Sciatic nerve (tissue), 2 donors: ENCODE measurements at places on chromosomes 1 and 21. TPM values are rescaled to one million over a fixed set of nuclear protein-coding genes. Genes with fewer than 3 reads are reported as not detected.

GRCh38 chr21:39088031-39088370, 95.2 kb downstream of the PSMG1 start:
- no peak for DNase-seq

DNA sequence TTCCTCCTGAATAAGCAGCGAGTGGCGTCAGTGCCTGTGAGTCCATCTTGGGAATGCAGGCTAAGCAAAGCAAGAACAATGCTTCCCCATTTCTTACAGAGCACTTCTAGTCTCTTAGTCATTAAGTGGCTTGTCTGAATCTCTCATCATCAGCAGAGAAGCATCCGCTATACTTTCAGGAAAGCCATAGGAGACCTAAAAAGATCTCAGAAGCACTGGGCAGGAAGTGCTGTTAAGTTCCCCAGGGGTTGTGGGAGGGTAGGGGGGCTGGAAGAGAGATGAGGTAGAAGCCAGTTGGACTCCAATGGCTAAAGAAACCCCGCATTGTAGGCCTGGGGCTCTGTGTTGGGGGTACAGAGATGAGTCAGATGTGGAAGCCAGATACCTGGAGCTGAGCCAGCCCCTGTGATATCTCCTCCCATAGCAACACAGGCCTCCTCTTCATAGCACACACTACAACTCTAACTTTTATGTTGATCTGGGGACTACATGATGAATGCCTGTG, 44.9 kb downstream of the SYT6 start:
- DNase-seq = no peak

- no peak for DNase-seq
Observed at GRCh38 chr1:70495370-70495769, 84.3 kb downstream of the CTH start.

- DNase-seq = peak; percentile 49
Observed at GRCh38 chr1:109763646-109764415, at the start of gene EPS8L3. Gene EPS8L3 (minus strand): TSS chr1:109763923. CDS start chr1:109761749, 2,174 bp downstream.

GRCh38 chr1:239006276-239006675, 380.1 kb upstream of the CHRM3 start:
- no peak for DNase-seq

Gene ZYG11A
- total RNA-seq = 0.09 TPM

DNA sequence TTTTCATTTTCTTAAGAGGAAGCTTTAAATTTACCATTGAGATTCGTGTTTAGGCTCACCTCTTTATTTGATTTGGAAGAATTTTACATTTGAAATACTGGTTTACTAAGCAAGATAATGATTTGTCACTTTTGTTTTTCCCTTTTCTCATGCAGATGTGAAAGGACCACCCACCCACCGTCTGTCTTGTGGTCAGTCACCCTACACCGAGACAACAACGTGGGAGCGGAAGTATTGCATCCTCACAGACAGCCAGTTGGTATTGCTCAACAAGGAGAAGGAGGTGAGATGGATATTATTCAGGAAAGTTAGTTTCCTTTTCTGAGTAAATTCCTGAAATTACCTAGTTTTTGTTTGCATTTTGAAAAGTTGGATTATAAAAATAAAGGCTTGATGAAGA, 189.5 kb downstream of the RASAL2 start:
- DNase-seq = no peak

DNA sequence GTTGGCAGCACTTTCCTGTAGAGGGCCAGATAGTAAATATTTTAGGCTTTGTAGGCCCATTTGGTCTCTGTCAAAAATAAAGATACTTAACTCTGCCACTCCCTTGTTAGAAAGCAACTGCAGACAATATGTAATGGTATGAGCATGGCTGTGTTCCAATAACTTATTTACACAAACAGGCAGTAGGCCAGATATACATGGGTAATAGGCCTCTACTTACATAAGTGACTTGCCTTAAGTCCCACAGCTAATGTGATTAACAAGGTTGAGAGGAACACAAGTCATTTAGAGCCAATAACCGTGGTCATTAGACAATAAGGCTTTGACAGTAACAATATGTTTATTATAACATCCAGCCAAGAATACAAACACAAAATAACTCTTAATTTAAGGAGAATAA, 17.4 kb downstream of the CCT8 start:
- no peak for DNase-seq
